ENCODE measurements at places on chromosomes 3 and 15. TPM values are rescaled to one million over a fixed set of nuclear protein-coding genes. Genes with fewer than 3 reads are reported as not detected.

ITGA11 gene
- total RNA-seq, result 2.0 TPM

GDPGP1 gene
- 4.3 TPM for total RNA-seq

GCSAM gene
- total RNA-seq, result not detected

CLDN11 gene
- 1.7 TPM for total RNA-seq

RBPMS2 gene
- total RNA-seq, result 0.11 TPM

GNAT1 gene
- total RNA-seq, result not detected

GRCh38 chr3:11373235-11373634, 101.0 kb downstream of the ATG7 start:
- DNase-seq, result no peak

GRCh38 chr15:54836052-54836795, 360.5 kb downstream of the RSL24D1 start:
- no peak for DNase-seq

DNA sequence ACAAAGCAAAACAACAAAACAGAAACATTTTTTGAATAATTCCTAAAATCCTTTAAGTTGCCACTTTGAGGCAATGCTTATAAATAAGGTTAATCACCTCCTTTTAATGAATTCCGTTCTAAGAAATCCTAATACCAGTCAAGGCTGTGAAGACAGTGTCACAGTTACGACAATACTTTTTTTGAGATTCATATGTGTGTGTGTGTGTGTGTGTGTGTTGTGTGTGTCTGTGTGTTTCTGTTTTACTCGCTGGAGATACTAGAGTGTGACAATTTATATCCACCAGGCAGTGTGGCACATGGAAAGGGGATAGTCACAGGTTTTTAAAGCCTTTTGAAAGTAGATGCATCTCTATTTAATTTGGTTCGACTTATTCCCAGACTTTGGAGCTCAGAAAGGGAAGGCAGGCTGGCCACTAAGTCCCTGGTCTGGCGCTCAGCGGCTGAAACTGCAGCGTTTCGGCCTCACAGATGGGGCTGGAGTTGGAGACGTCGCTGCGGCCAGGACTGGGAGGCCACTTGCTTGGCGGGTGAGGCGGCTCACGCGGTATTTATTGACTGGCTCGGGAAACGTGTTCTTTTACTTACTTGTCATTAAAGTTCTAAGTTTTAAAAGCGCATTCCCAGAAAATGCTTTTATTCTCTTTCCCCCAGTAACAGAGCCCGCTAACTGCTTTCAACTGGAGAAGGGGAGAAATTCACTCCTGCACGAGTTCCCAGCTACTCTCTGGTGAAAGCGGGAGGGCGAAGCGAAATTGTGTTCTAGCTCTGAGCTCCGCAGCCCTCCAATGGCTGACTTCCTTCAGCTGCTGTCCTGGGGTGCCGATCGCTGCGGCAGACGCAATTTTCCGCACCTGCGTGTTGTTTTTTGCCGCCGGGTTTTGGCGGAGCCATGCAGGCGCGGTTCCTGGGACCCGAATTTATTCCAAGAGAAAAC, 13.7 kb downstream of the ZIC1 start:
- no peak for DNase-seq

GRCh38 chr3:66486646-66487045, 14.2 kb downstream of the LRIG1 start:
- DNase-seq, result peak; percentile 16

DNA sequence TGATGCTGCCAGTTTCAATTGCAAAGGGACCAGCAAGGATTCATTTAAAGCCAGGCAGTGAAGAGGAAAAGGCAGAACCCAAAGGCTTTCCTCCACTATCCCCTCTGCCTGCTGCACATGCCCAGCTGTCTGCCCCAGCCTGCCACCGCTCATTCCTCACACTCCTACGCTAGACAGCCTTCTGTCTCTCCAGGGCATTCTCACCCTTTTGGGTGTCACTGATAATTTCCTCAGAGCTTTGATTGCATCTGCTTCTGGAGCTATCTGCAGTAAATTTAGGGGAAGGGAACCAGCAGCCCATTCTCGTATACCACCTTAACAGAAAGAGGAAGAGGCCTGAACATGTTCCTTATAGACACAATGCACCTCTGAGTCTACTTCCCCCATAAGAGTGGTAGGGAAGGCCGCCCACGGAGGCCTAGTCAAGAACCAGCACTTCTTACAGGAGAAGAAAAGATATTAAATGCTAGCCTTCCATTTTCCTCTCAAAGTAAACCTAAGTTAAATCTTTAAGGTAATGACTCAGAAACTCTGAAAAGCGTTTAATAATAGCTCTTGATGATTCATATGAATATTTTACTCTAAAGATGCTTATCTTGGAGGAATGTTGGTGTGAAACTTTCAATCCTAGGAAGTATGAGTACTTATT, 20.9 kb downstream of the NUDT16 start:
- DNase-seq, result no peak

DNA sequence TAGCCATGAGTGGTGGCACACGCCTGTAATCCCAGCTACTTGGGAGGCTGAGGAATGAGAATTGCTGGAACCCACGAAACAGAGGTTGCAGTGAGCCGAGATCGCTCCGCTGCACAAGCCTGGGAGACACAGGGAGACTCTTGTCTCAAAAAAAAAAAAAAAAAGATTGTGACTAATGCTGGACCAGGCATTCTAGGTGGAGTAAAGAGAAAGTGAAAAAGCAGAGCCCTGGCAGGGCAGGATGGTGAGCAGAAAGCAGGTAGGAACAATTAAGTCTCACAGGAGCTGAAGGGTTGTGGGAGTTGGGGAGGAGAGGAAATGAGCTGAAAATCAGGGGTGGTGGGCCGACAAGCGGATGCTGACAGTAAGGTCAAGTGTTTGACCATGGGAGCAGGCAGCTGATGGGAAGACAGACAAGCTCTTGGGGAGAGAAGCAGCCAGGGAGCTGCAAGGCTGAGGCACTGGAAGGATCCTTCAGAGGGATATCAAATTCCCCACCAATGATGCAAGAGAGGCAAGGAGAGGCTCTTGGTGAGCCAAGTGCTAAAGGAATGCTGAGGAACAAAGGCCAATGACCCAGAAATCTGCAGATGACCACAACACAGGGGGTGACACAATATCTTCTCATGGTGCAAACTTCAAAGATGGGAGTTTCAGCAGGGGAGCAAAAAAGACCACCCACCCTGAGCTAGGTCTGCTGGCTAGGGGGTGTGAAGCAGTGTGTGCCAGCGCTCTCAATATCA, 251.1 kb downstream of the ULK4 start:
- peak; percentile 88 for DNase-seq

- DNase-seq, result no peak
These were observed 77.3 kb downstream of the CHRNA7 start for GRCh38 chr15:32107477-32108080.

- no peak for DNase-seq
These were observed 39.6 kb downstream of the KLF13 start for GRCh38 chr15:31366169-31366734.

- DNase-seq, result no peak
These were observed 380.8 kb downstream of the GRM7 start for GRCh38 chr3:7241584-7242302.

DNA sequence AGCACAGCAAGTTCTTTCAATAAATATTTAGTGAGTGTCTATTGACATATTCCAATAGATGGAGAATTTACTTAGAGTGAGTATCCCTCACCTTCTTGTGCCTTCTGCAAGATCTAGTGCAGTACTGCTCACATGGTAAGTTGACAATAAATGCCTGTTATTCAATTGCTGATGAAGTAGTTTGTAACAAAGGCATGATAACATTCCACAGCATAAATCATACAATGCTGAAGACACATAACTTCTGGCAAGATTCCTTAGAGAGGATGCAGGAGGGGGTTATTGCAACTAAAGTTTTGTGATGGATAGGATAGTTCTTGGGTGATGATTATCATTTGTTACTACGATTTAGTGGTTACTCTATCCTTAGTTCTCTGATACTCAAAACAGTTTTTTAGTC, 112.2 kb upstream of the RBMS3 start:
- no peak for DNase-seq

GRCh38 chr3:133927540-133928066, 31.9 kb upstream of the RAB6B start:
- peak; percentile 66 for DNase-seq

- peak; percentile 51 for DNase-seq
These were observed 46.2 kb upstream of the PRTG start for GRCh38 chr15:55789066-55789660.

DNA sequence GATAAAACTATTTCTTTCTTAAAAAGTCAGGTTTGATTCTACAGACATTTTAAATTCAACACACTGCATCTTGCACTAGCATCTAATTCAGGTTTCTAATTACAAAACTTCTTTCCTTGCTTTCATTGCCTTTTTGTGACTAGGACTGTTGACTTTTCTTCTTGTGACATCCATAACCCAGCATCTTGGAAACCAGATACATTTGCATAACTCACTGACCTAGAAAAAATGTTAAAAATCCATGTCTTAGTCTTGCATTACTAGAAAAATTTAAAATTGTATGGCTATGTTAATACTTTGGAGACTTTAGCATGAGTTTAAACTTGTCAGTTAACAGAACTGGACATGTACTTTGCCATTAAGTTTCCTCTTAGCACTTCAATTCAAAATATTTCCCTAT, 72.7 kb downstream of the DTWD1 start:
- DNase-seq, result no peak

DNA sequence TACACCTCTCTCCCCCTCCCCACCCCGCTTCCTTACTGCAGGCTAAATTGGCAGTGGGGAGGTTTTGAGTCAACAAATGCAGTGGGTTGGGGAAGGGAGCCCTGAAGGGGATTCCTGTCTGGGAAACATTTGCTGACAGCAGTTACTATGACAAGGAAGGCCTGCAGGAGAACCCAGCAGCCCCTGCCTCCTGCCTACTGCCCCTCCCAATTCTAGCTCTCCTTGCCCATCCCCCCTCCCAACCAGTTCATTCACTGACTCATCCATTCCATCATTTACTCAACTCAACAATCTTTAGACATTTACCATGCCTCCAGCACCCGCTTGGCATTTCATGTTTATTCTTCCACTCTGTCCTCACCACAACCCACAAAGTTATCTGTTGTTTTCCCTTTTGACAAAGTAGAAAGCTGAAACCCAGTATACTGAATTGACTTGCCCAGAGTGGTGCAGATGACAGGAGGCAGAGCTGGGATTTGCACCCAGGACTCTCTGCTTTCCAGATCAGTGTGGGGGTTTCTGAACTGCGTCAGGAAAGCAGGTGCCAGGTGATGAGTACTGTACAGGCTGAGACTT, 75.0 kb downstream of the MAGEF1 start:
- DNase-seq, result peak; percentile 73

- DNase-seq, result no peak
These were observed 61.3 kb upstream of the OSTN start for GRCh38 chr3:191137708-191138107.

DNA sequence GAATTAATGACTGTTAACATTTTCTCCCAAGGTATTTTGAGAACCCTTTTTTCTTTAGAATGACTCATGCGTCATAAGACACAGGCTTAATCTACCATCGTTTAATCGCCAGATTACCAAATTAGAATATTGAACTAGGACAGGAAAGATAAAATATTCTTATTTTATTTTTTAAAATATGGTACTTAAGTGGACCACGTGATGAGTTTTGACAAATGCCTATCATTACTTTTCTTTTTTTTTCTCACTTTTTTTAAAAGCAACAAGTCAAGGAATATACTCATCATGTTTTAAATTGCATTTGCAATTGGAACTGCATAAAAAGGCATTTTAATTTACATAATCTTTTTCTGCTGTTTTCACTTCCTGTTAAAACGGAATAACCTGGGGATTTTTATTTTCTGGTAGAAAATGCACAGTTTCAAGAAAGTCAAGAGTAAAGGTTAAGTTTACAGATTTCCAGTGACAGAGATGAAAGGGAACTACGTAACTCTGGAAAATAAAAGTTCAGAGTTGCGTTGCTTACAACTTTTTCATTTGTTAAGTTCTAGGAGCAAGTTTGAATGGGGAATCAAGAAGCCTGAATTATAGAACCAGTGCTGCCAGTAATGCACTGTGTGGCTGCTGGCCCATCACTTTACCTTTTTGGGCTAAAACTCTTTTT, 23.6 kb downstream of the SIAH2 start:
- DNase-seq, result no peak

DNA sequence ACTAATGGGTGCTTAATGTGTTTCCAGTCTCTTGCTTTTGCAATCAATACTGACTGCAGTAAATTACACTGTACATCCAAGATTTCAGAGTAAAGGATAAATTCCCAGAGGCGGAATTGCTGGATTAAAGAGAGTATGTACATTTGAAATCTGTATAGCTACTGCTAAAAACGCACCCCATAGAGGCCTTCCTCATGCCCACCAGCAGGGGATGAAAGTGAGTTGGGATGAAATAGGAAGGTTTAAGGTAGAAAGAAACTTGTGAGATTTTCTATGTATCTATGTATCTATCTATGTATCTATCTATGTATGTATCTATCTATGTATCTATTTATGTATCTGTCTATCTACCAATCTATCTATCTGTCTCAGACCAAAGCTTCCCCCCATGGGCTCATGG, 28.4 kb downstream of the TMEM44 start:
- no peak for DNase-seq
